B cell (primary cell): ENCODE measurements at places on chromosomes 1 and 21.
A peak's percentile ranks its signal among the peaks of the same experiment; 100 is the strongest.

- DNase-seq, result no peak
Observed at GRCh38 chr1:204251286-204251685, 37.5 kb upstream of the GOLT1A start.

DNA sequence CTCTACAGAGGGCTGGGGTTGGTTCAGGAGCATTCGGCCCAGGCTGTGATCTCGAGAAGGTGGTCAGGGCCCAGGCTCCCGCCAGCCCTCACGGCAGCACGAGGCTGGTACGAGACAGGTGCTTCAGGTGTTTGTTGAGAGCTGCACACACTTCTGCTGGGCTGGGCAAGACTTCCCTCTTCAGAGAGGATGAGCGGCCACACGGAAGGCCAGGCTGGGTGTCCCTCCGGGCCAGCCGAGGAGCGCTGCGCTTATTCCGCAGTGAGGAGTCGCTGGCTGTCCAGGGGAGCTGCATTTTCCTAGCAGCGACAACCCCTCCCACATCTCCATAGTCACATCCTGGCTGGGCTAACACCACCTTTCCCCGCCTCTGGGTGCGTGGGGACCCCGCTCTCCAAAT lies 50.5 kb downstream of the PDE9A start:
- DNase-seq, result no peak

DNA sequence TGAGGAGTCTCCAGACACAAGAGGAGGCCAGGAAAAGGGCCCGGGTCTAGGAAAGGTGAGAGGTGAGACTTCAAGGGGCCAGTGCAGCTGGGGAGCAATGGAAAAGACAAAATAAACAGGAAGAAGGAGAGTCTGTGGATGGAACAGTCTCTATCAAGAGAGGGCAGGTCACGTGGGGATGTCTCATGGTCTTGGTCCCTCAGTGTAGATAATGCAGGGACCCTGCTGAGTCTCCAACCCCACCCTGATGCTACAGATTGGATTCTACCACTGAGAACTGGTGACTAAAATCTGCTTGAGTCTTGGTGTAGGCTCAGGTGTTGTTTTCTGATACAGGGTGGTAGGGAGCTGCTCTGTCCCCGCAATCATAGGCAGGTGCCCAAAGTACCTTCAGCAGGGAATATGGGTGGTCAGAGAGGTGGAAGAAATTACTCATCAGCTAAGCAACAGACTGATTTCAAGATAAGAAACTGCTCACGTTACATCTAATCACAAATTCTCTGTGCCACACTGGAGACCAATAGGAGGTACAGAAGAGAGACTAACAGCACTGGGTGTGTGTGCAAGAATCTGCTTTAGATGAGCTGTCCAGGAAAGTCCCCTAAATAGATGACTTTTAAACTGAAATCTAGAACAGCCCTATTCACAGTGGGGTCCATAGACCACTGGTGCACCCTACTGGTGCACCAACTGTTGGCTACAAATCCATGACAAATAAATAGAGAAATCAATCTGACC lies 101.5 kb upstream of the TLR5 start:
- DNase-seq, result no peak

DNA sequence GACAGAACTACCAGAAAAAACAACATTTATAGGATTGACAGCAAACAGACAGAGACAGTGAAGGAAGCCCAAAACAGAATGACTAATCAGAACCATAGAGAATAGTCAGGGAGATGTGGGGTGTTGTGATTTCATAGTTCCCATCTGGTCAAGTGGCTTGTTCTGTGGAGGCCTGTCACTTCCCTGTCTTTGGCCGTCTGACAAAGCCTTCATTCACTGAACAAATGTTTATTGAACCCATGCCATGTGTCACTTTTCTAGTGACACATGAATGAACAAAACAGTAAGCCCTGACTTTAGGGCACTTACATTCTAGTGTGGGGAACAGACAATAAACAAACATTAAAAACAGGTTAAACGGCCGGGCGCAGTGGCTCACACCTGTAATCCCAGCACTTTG lies 3.2 kb upstream of the SRRM1 start:
- DNase-seq, result no peak

- DNase-seq, result no peak
Observed at GRCh38 chr1:203328714-203329122, 22.2 kb downstream of the FMOD start.

DNA sequence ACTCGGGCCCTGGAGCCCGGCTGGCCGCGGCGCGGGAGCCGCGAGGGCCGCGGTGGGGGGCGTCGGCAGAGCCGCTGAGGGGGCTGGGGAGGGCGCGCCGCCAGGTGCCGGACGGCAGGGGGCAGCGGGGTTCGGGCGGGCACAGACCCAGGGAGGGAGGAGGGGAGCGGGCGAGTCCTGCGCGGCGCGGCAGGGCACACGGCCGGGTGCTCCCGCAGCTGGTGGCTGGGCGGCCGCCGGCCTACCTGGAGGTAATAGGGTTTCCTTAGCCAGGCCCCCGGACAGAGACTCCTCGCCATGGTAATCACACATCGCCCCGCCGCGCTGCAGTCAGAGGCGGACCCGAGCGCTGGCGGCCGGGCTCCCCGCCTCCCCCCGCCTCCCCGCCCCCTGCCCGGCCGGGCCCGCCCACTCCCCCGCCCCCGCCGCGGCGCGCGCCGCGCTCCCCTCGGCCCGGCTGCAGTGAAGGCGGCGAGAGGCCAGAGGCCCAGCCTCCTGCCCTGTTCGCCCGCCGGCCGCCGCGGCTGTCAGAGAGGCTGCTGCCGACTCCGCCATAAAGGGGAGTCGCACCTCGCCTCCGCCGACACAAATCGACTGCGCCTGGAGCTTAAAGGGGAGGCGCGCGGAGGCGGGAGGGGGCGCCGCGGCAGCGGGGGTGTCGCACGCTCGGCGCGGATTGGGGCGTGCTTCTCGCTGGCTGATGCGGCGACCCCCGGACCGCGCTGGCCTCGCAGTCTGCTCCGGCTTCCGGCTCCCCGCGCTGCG lies at the start of gene DIPK1A:
TSS of gene DIPK1A (minus strand) at position 332 of the 765 bp plus-strand sequence. CDS start at position 299, 33 bp downstream.
- peak; percentile 91 for DNase-seq

- DNase-seq, result no peak
Observed at GRCh38 chr1:35433714-35434113, 123.5 kb downstream of the KIAA0319L start.

DNA sequence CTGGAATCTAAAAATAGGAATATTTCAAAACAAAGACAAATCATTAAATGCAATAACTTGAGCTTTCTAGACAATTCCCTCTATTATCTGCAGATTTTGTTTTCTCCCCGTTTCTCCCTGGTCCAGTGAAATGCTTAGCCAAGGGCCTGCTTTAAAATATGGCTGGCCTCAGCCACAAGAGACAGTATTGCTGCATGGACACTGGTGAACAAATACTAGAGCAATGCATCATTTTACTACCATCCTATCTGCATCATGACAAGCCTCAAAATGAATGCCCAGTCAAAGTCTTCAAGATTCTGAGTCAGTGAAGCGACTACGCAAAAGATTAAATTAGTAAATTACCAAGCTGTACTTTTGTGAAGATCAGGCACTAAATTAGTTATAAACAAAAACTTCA lies 80.5 kb downstream of the ENAH start:
- no peak for DNase-seq

- DNase-seq, result peak; percentile 62
Observed at GRCh38 chr1:226643177-226643576, 94.6 kb downstream of the STUM start.
